Activated B cell treated with CpG ODN at 0.5 μM for 24 hours (primary cell): ENCODE measurements at places on chromosomes 4 and X. TPM values are rescaled to one million over a fixed set of nuclear protein-coding genes. Genes with fewer than 3 reads are reported as not detected.
A peak's percentile ranks its signal among the peaks of the same experiment; 100 is the strongest.

Gene MAGEA11
- total RNA-seq: not detected in 2 replicates

Gene HS3ST1
- 0.59 and 2.1 TPM in 2 replicates for total RNA-seq

DNA sequence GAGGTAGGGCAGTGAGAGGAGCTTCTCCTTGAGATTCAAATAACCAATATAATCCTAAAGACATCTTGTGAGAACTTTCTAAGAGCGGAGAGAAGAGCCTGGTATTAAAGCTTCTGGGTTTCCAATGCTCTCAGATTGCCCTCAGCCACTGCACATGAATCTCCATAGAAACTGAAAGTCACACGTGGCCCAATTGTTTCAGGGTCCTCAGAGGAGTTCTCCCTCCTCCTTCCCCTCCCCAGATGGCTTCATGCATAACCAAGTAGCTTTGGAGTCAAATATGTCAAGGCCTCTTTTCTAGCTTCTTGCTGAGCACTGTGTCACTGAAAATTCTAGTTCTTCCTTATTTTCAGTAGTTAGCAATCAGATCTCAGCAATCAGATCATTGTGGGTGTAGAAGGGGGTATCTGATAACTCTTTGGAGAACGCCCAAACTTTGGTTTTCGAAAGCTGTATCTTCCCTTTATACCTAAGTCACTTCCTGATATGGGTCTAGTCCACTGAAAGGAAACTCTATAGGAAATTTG, 2.2 kb downstream of the BTK start:
- peaks cover 49% of the 10 kb centered on the region for H3K4me1 ChIP-seq
- H3K4me3 ChIP-seq: peak overlapping the region; percentile 97
- peak overlapping the region; percentile 98 for H3K27ac ChIP-seq
- no peak for DNase-seq
- peaks cover 24% of the 10 kb centered on the region for H3K36me3 ChIP-seq

Gene ASMT
- 0.44 and 0.69 TPM in 2 replicates for total RNA-seq

DNA sequence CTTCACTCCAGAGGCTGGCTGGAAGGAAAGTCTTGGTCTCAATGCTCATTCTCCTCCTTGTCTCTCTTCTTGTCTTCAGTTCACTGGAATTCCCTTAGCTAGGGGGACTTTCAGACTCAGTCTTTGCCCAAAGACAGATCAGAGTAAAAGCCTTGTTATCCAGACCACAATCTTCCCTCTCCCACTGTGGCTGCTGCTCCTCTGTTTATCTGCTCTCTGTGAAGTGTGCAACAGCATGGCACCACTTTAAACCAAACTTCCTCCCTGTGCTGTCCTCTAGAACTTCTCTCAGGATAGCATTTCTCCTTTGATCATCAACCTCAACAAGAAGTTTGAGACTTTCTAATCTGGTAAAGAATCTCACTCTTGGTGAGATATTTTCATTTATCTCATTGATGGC, 530.1 kb upstream of the SLIT2 start:
- no peaks in the 10 kb centered on the region for H3K36me3 ChIP-seq
- no peak for DNase-seq
- H3K4me1 ChIP-seq: no peaks in the 10 kb centered on the region
- no peak overlapping the region for H3K27ac ChIP-seq

DNA sequence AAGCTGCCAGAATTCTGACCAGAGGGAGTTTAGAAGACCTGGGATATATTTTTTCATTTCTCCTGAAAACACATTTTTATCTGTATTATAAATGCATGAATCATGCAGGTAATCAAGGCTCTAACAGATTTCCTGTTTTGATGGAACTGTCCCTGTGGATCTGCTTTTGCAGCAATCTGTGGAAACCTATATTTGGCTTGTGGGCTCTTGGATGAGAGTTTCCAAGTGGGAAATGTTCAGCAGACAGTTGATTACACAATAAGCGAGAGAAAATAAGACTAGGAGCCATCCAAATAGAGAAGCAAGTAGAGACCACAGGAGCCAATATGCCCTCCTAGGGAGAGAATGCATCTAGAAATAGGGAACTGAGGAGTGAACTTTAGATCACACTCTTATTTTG, 105.0 kb downstream of the NDST3 start:
- no peak overlapping the region for H3K4me3 ChIP-seq
- DNase-seq: no peak
- H3K36me3 ChIP-seq: no peaks in the 10 kb centered on the region
- H3K4me1 ChIP-seq: no peaks in the 10 kb centered on the region
- H3K27me3 ChIP-seq: no peaks in the 10 kb centered on the region

Gene IL2RG
- 261 and 264 TPM in 2 replicates for total RNA-seq

Gene AWAT2
- not detected in 2 replicates for total RNA-seq

DNA sequence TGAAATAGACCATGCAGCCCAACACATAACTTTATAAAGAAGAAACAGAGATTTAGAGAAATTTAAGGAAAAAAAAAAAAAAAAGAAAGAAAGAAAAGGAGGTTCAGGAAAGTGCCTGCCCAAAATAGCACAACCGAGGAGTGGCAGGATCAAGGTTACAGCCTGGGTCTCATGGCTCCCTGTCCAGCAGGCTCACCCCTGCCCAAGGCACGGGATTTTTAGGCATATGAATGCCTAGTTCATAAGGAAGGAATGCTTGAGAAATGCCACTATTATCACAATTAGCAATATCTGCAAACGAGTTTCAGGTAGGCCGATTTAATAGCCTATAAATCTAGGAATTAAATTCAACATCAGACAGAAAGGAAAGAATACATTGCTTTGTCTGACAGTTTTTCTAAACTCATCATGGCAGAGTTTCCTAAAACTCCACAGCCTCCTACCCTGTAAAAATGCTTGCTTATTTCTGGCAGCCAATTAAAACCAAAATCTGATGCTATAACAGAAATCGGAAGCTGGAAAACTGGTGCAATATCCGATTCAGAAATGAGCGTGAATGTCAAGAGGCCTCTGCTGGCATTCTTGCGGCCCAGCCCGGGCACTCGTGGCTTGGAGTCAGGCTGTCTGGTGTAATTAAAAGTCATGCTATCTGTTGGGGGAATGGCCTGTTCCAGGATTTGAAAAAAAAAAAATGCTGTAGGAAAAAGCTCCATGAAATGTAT, 63.5 kb downstream of the GEMIN8 start:
- DNase-seq: no peak
- H3K4me3 ChIP-seq: no peak overlapping the region
- no peak overlapping the region for H3K27ac ChIP-seq

Gene RTL9
- not detected in 2 replicates for total RNA-seq

Gene LDB2
- not detected in 2 replicates for total RNA-seq

Gene RELL1
- 0.71 and 1.0 TPM in 2 replicates for total RNA-seq

GRCh38 chr4:25925486-25926201, 11.6 kb downstream of the SMIM20 start:
- H3K27me3 ChIP-seq: no peaks in the 10 kb centered on the region
- H3K4me1 ChIP-seq: no peaks in the 10 kb centered on the region

Gene PASD1
- not detected in 2 replicates for total RNA-seq

DNA sequence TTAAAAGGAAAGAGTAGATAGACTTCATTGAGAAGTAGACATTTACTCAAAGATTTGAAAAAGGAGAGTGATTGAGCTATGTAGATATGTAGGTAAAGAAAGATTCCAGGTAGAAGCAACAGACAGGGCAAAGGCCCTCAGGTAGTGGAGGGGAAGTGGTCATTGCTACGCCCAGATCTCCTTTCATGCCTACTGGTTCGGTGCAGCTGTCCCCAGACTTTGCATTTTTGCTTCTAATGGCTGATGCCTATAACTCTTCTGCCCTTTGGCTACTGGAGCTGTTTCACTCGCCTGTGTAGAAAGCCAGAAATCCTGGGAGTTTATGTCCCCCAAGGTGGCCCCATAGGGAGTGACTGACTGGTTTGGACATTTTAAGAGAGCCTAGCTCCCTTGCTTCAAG, 16.9 kb upstream of the ARMCX2 start:
- H3K27ac ChIP-seq: no peak overlapping the region
- peaks cover 11% of the 10 kb centered on the region for H3K27me3 ChIP-seq
- H3K4me3 ChIP-seq: no peak overlapping the region
- DNase-seq: no peak
- no peaks in the 10 kb centered on the region for H3K4me1 ChIP-seq

GRCh38 chrX:32825009-32825408, 386.3 kb downstream of the DMD start:
- H3K4me1 ChIP-seq: no peaks in the 10 kb centered on the region
- H3K4me3 ChIP-seq: no peak overlapping the region
- H3K27ac ChIP-seq: no peak overlapping the region
- no peaks in the 10 kb centered on the region for H3K36me3 ChIP-seq
- no peak for DNase-seq

DNA sequence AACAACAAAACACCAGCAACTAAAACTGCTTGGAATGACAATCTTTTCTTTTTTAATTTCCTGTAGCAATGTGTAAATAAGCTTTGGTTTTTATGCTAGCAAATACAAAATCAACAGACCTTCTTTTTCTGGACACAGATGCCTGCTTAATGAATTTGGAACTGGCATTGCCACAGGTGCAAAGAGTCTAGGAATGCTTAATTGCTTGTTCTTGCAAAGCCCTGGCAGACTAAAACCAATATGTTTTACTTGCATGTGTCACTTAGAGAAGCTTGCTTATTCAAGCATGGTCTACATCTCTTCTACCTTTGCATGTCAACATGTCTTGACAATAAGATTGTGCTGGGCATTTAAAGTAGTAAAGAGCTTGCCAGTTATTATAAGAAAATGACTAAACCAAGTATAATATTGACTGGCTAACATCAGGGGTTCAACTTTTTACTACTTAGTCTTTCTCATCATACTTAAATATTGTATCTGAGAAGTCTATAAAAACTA, 656.7 kb upstream of the NDST4 start:
- H3K36me3 ChIP-seq: no peaks in the 10 kb centered on the region
- no peak for DNase-seq
- no peaks in the 10 kb centered on the region for H3K27me3 ChIP-seq
